A172 (cell line): ENCODE measurements at places on chromosomes 6 and 20. TPM values are rescaled to one million over a fixed set of nuclear protein-coding genes. Genes with fewer than 3 reads are reported as not detected.

DNA sequence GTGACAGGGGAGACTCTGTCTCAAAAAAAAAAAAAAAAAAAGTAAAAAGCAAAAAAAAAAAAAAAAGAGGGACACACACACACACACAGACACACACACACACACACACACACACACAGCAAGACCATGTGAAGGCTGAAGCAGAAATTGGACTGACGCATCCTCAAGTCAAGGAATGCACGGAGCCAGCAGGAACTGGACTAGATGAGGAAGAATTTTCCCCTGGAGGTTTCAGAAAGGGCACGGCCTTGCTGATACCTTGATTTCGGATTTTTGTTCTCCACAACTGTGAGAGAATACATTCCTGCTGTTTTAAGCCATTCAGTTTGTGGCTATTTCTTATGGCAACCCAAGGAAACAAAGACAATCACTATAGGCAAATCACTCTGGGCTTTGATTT lies 176.9 kb upstream of the SALL4 start:
- no peak for DNase-seq

- peak; percentile 46 for DNase-seq
Observed at GRCh38 chr6:152124429-152125074, 317.1 kb downstream of the ESR1 start.

DNA sequence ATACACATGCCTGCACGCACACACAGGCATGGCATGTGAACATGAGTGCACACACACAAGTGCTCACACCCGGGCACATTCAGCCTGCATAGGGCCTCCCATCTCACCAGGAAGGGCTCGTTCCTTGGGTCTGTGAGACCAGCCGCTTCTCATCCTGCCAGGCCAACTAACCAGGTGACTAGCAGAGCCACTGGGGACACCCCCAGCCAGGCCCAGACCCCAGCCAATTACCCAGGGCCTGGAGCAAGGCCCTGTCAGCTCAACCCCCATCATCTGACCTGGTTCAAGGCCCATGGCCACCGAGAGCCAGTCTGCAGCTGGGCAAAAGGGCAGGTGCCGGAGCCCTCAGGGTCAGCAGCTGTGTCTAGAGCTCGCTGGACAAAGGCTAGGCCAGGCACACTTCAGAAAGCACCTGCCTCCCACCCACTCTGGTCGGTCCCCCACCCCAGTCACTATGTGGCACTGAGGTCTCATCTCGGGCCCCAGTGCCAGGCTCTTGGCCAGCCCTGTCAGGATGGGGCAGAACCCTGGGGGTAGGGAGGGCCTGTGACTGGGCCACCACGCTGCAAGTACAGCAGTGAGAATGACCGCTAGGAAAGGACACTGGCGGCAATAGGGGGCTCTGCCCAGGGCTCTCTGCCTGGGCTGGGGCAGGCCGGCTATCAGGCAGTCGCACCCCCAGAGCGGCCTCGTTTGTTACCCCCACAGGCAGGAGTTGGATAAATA lies 26.8 kb upstream of the MRGBP start:
- DNase-seq = no peak

DNA sequence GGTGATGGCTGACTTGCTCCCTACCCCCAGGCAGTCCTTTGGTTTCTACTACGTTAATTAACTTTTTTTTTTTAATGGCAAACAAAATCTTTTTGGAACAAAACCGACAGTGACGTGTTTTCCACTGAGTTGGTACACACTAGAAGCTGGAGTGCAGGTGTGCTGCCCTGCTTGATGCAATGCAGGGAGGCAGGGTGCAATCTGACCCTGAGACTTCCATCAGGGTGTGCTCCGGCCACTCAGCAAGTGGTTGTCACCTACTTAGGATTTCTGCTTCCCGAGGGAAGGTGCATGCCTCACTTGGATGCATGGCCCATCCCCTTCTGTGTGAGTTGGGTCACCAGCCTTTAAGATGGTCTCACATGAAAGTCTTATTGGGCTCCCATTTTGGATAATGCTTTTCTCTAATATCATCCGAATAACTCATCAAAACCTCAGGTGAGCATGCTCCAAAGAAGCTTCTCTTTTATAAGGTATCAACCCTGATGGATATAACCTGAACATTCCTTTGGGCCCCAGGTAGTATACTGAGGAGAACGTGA lies 14.0 kb downstream of the RREB1 start:
- DNase-seq = no peak

DNA sequence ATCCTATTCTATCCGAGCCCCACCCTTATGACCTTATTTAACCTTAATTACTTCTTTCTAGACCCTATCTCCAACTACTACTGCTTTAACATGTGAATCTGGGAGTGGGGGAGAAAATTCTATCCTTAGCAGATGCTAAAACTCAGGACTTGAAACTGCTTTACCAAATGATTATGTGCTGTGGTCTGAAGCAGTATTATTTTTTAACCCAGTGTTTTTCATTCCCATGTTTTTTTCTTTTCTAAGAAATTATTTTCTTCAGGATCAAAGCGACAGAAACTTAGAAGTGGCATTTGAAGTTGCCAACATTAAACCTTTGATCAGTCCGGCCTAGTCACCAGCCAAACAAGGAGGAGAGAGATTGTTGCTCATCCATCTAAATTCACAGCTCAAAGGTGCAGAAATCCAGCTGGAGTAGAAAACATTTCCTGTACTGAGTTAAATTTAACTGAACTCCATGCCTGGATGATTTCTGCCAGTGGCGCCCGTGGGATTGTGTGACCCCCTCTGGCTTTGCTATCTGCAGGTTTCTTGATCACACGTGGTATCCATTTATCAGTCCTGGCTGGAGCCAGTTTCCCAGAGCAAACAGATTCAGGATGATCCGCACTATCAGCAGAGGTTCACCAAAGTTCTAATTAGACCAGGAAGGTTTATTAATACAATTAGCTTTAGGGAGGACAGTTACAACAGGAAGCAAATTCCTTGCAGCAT lies 300.5 kb downstream of the PLCB1 start:
- DNase-seq = no peak

- no peak for DNase-seq
Observed at GRCh38 chr6:140500849-140501248, 1126.4 kb upstream of the CITED2 start.

- DNase-seq = peak; percentile 73
Observed at GRCh38 chr6:153117986-153118879, 12.8 kb downstream of the RGS17 start.

- no peak for DNase-seq
Observed at GRCh38 chr6:33170176-33171015, 21.9 kb downstream of the COL11A2 start.

DNA sequence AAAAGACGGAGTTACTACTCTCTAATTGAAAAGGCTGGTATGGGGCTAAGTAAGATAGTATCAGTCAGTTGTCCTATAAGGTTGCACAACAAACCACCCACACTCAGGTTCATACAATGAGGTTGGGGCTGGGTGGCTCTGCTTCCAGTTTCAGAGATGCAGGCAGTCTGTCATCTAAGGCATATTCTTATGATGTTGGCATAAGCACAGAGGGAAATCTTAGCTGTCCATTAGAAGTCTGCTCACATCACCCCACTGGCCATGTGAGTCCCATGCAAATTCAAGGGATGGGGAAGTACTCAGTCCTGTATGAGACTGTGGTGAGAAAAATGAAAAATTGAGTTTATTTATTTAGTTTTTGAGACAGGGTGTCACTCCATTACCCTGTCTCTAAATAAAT lies 118.6 kb downstream of the LAMP5 start:
- DNase-seq = no peak

DNA sequence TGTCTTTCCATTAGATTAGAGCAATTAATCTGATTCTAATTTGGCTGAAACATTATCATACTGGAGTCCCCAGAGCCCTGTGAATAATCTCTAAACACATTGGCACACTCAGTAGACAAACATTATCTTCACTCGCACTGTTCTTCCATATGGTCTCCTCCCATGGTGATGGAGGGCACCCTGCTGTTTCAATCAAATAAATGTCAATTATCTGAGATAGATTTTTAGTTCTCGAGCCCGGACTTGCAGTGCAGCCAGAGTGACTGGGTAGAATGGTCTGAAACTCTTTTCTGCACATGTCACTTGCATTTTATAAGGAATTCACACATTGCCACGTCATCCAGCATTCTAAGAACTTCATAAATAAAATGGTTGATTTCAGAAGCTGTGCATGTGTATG lies 90.6 kb upstream of the MAP3K7 start:
- no peak for DNase-seq

DNA sequence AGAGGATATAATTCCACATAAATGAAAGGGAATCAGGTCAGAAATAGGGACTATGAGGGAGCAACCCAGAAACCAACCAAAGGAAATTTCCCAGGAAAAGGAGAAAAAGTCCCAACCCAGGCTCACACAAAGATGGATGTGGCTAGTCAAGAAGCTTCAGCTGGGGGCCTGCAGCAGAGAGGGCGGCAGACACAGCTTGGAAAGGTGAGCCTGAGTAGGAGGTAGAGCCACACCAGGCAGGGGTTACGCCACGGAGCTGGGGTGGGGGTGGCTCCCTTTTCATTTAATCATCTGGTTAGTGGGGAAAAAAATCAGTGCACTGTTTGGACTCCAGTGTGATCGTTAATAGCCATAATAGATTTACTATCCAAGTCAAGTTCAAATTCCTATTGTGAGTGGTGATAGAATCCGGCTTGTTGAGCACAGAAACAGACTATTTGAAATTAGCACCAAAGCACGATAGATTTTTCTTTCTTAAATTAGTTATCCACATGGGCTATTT lies 220.6 kb downstream of the TPBG start:
- DNase-seq = no peak

DNA sequence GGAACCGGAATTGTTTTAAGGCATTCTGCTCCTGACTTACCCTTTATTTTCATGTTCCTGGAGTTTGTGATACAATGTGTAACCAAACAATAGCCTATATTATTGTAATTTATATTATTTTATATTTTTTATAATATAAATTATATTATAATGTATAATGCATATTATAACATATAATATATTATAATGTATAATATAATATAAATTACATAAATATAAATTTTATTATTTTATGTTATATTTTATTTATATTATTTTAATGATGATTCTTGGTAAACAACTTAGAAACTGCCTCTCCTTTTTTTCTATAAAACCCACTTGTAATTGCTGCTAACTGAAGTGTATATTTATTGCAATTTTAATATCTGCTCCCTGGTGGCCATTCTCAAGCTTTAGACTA lies 629.1 kb downstream of the MMUT start:
- DNase-seq = no peak

- no peak for DNase-seq
Observed at GRCh38 chr20:50295762-50296449, 105.3 kb downstream of the CEBPB start.

GRCh38 chr20:37406010-37406998 lies 60.4 kb downstream of the SRC start:
- DNase-seq = peak; percentile 32

Gene ROMO1
- total RNA-seq = 301 and 351 TPM in 2 replicates

Gene PAK5
- not detected in 2 replicates for total RNA-seq

Gene SCAND1
- total RNA-seq = 123 and 140 TPM in 2 replicates

Gene ZBTB9
- 5.3 and 7.4 TPM in 2 replicates for total RNA-seq

Gene BCAS1
- total RNA-seq = 0.07 TPM in 1 of 2 replicates, not detected in the other

Gene BMP6
- 0.07 and 0.22 TPM in 2 replicates for total RNA-seq

Gene HLA-DOB
- total RNA-seq = not detected in 2 replicates

Gene NHSL1
- 2.6 and 10.4 TPM in 2 replicates for total RNA-seq
